Naive thymus-derived CD4-positive, alpha-beta T cell (primary cell): ENCODE measurements at places on chromosomes 11 and 22. TPM values are rescaled to one million over a fixed set of nuclear protein-coding genes. Genes with fewer than 3 reads are reported as not detected.

CARD10 gene
- polyA plus RNA-seq = 0.69 TPM

EXPH5 gene
- polyA plus RNA-seq = 2.0 TPM

DNA sequence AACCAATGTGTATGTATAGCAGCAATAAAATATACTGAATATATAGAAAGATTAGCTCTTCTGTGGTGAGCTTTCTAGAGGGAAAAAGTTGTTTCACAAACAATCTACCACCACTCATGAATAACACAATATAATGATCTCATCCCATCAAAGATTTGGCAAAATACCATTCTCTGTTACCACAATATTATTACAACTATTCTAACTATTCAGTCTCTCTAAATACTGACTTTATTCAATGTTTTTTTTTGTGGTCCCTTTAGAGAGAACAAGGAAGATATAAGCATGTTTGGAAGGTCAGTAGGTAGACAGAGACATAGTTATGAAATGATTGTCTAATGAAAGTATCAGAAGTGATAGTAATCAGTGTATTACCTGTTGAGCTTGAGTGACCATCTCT lies 7.8 kb downstream of the CCDC90B start:
- H3K4me3 ChIP-seq = no peak overlapping the region
- no peak overlapping the region for H3K27ac ChIP-seq
- DNase-seq = no peak
- H3K4me1 ChIP-seq = no peaks in the 10 kb centered on the region

DNA sequence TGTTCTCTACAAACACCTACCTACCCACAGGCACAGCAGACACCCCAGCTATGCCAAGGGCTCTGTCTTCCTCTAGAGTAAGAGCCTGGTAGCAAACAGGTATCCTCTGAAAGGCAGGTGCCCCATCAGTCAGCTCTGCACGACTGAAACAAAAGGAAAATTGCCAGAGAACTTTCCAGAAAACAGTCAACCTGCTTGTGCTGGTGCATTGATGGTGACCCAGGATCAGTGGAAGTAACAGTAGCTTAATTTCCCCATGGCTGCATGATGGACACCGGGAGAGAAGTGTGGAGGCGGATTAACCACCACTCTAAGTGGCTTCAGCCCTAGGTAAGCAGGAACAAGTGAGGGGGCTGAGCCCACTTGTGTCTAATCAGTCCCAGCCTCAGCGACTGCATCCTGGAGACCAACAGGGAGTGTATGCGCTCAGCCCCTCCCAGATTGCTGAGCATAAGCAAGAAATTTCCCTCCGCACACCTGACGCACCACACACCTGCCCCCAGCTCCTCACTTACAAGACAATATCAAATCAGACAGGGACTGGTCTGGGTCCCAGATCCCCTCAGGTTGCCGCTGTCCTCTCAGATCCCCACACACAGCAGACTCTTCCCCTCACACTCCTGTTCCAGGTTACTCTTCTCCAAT lies 70.7 kb upstream of the IGLL5 start:
- H3K4me1 ChIP-seq = peaks cover 70% of the 10 kb centered on the region
- no peaks in the 10 kb centered on the region for H3K36me3 ChIP-seq
- no peaks in the 10 kb centered on the region for H3K27me3 ChIP-seq
- no peak overlapping the region for H3K27ac ChIP-seq

PPARA gene
- 5.1 TPM for polyA plus RNA-seq

- H3K4me1 ChIP-seq = no peaks in the 10 kb centered on the region
- no peak for DNase-seq
- peaks cover 5% of the 10 kb centered on the region for H3K36me3 ChIP-seq
- no peaks in the 10 kb centered on the region for H3K27me3 ChIP-seq
Observed at GRCh38 chr11:14449302-14449714, 50.3 kb downstream of the COPB1 start.

DNA sequence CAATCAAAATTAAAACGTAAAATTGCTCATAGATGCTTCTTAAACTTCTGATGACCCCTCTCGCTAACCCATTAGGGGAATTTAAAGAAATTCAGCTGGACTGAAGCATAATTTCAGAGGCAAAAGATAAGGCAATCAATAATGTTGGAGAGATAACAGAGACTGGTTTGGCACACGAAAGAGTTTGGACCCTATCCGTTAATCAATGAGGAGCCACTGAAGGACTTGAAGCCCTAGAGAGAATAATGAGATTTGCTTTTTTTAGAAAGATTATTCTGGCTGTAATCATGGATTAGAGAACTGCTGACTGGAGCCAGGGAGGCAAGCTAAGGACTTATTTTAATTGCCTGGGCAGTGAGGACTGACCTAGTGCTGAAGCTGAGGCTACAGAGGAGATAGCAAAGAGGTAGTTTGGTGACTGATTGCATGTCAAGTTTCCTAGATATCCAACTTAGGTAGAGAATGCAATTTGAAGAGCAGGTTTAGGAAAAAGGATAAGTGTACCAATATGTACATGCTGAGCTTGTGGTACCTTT lies 11.9 kb upstream of the ARHGAP42 start:
- H3K4me1 ChIP-seq = no peaks in the 10 kb centered on the region
- H3K27me3 ChIP-seq = no peaks in the 10 kb centered on the region
- no peak overlapping the region for H3K4me3 ChIP-seq
- H3K27ac ChIP-seq = no peak overlapping the region
- DNase-seq = no peak

- H3K27me3 ChIP-seq = no peaks in the 10 kb centered on the region
- H3K27ac ChIP-seq = no peak overlapping the region
- H3K36me3 ChIP-seq = no peaks in the 10 kb centered on the region
- DNase-seq = no peak
- no peaks in the 10 kb centered on the region for H3K4me1 ChIP-seq
- no peak overlapping the region for H3K4me3 ChIP-seq
Observed at GRCh38 chr11:16082095-16083055, 274.0 kb downstream of the SOX6 start.

DNA sequence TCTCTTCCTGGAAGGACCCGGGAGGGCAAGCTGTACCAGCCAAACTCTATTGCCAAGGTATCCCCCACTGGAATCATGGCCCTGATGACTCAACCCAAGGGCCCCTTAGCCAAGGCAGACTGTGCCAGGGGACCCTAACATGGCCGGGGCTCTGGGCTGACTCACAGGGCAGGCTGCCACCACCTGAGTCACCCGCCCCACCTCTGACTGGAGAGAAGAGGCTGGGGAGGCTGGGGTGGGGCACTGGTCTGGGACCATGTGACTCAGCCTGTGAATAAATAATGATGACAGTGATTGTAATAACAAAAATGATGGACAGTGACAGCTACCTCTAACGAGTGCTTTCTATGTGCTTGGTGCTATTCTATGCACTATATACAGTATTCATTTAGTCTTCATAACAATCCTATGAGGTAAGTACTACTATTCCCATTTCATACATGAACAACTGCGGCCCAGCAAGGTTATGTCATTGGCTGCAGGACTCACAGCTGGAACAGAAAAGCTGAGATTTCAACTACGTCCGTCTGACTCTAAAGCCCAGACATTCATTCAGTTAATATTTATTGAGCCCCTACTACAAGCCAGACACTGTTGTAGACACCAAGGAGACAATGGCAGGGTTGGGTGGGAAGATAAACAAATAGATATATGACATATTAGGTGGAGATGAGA lies 84.2 kb downstream of the FBXO7 start:
- no peak overlapping the region for H3K4me3 ChIP-seq
- H3K27ac ChIP-seq = no peak overlapping the region
- no peaks in the 10 kb centered on the region for H3K4me1 ChIP-seq
- H3K27me3 ChIP-seq = no peaks in the 10 kb centered on the region
- H3K36me3 ChIP-seq = no peaks in the 10 kb centered on the region

DNA sequence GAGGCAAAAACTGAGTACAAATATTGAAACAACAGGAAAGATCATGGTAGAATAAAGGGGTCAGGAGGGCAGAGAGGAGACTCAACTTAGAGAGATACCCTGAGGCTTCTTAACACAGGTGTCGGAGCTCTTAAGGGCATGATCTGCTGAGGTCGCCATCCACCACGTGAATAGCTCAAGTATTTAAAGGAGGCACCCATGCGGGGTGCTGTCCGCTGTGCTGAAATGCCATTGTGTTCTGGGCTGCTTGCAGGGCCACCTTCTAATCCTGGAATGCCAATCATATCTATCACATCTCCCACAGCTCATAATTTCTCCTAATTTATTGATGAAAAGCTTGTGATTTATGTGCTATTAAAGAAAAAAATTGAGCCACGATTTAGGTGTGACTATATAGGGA lies 90.2 kb downstream of the SEZ6L start:
- no peak overlapping the region for H3K4me3 ChIP-seq
- DNase-seq = no peak
- H3K27me3 ChIP-seq = no peaks in the 10 kb centered on the region
- H3K4me1 ChIP-seq = no peaks in the 10 kb centered on the region
- H3K27ac ChIP-seq = no peak overlapping the region
- H3K36me3 ChIP-seq = no peaks in the 10 kb centered on the region

- H3K36me3 ChIP-seq = no peaks in the 10 kb centered on the region
- H3K4me1 ChIP-seq = no peaks in the 10 kb centered on the region
- no peaks in the 10 kb centered on the region for H3K27me3 ChIP-seq
- no peak for DNase-seq
Observed at GRCh38 chr11:109735128-109735527, 313.1 kb downstream of the C11orf87 start.

SLC25A45 gene
- polyA plus RNA-seq = 21.3 TPM

DNA sequence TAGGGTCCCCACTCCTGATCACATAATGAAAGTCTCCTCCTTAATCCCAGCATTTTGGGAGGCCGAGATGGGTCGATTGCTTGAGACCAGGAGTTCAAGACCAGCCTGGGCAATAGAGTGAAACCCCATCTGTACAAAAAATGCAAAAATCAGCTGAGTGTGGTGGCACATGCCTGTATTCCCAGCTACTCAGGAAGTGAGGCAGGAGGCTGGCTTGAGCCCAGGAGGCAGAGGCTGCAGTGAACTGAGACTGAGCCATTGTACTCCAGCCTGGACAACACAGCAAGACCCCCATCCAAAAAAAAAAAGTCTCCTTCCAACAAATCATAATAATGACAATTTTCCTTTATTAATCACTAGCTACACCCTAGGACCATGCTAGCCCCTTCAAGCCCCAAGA lies 15.1 kb downstream of the ZMAT5 start:
- no peaks in the 10 kb centered on the region for H3K36me3 ChIP-seq
- peaks cover 9% of the 10 kb centered on the region for H3K4me1 ChIP-seq
- no peak overlapping the region for H3K4me3 ChIP-seq
- no peaks in the 10 kb centered on the region for H3K27me3 ChIP-seq

DNA sequence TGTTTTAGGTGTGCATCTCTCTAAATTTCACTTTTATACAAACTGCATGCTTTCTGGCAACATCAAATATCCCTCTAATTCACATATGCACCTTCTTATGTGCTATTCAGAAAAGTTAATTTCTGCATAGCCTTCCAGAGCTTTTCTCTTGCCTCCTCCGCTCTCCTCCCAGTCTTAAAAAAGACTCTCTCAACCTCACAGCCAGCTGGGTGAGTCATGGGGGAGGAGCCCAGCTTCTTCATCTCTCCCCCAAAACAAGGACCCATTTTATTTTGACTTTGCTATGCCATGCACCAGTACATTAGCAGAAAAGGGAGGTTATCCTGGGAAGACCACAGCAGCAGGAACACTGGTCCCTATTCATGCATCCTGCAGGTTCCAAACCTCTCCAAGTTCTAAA lies 234.4 kb downstream of the KCNA4 start:
- H3K27ac ChIP-seq = no peak overlapping the region
- no peaks in the 10 kb centered on the region for H3K27me3 ChIP-seq

FAM180B gene
- not detected for polyA plus RNA-seq

GRCh38 chr11:108369064-108369463 lies 98.3 kb downstream of the C11orf65 start:
- H3K4me1 ChIP-seq = no peaks in the 10 kb centered on the region
- DNase-seq = no peak
- no peak overlapping the region for H3K4me3 ChIP-seq
- peaks cover 9% of the 10 kb centered on the region for H3K36me3 ChIP-seq
- no peak overlapping the region for H3K27ac ChIP-seq

DNA sequence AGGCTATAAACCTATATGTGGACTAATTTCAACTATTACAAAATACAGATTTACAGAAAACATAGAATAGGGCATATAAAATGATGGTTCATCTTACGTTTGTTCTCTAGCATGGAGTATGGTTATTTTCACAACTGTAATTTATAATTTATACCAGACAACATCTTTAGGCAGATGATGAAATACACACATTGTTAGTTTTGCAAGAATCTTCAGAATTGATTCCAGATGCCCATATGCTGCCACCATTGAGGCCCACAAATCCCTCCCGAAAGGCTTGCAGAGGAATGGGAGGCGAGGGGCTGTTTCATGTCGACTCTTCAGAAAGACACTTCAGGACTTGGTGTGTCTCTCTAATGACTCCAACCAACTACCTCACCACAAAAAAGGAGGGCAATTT lies 6.2 kb downstream of the PTPN5 start:
- no peaks in the 10 kb centered on the region for H3K36me3 ChIP-seq
- H3K27me3 ChIP-seq = no peaks in the 10 kb centered on the region
- no peak for DNase-seq
- H3K27ac ChIP-seq = no peak overlapping the region

GRCh38 chr11:32343325-32344008 lies 91.9 kb downstream of the WT1 start:
- DNase-seq = no peak
- no peaks in the 10 kb centered on the region for H3K27me3 ChIP-seq
- H3K27ac ChIP-seq = no peak overlapping the region
- no peaks in the 10 kb centered on the region for H3K4me1 ChIP-seq
- no peak overlapping the region for H3K4me3 ChIP-seq
- H3K36me3 ChIP-seq = no peaks in the 10 kb centered on the region

- H3K4me3 ChIP-seq = no peak overlapping the region
- no peaks in the 10 kb centered on the region for H3K27me3 ChIP-seq
- no peak overlapping the region for H3K27ac ChIP-seq
- H3K4me1 ChIP-seq = no peaks in the 10 kb centered on the region
Observed at GRCh38 chr11:62068730-62069129, 55.1 kb upstream of the INCENP start.

ACR gene
- polyA plus RNA-seq = not detected

DNA sequence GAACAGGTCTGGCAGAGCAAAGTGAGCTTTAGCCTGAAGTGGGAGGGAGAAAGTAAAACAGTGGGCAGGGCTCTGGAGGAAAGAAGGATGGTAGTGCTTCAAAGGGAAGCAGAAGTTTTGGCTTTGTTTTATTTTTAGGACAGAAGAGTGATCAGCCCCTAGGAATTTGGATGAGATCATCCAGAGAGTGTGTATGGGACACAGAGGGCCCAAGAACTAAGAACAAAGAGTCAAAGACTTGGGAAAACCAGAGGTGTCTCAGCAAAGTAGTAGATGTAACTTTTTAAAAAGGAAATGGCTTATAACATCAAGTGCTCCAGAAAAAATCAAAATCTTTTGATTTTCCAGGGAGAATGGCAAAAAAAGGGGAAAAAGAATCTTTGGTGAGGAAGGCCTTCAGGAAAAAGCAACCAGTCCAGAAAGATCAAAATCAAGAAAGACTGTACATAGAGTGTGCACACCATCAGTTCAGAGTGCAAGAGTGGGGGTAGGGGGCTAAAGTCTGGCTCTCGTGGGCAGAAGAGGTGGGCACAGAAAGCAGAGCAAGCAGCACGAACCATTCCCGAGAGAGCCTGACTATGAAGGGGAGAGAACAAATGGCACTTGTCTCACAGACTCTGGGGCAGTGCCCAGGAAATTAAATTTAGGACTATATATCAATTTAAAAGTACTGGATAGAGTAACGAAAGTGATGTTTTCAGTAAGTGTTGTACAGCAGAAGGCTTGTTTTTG lies 30.0 kb downstream of the MAPK1 start:
- no peaks in the 10 kb centered on the region for H3K36me3 ChIP-seq
- peaks cover 12% of the 10 kb centered on the region for H3K4me1 ChIP-seq
- no peak overlapping the region for H3K4me3 ChIP-seq
- no peak overlapping the region for H3K27ac ChIP-seq
- no peak for DNase-seq
- no peaks in the 10 kb centered on the region for H3K27me3 ChIP-seq

GRCh38 chr22:20918663-20919218 lies 1.5 kb downstream of the CRKL start:
- H3K36me3 ChIP-seq = peaks cover 8% of the 10 kb centered on the region
- peak overlapping the region; percentile 87 for H3K4me3 ChIP-seq
- peaks cover 12% of the 10 kb centered on the region for H3K4me1 ChIP-seq
- H3K27me3 ChIP-seq = no peaks in the 10 kb centered on the region

NEFH gene
- polyA plus RNA-seq = 0.25 TPM
